ENCODE measurements at places on chromosomes 3 and 15.

DNA sequence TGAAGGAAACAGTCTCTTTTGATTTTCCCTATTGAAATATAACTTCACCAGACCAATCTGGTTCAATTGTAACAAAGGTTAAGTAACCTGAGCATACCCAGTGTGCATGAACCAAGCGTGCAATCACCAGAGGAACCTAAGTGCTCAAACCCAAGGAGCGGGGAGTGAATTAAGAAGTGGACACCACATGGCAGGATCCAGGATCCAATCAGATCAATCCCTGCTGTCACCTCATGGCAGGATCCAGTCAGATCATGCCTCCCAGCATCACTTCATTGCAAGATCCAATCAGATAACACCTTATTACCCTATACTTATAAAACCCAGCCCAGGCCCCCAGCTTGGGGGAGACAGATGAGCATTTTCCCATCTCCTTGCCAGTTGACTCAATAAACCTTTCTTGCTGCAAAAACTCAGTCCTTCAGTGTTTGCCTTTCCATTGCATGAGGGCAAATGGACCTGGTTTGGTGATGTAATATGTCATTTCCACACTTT, 38.9 kb upstream of the RNU6-1 start:
- no peak for DNase-seq

GRCh38 chr15:48888191-48888590, 10.3 kb downstream of the EID1 start:
- DNase-seq = no peak

DNA sequence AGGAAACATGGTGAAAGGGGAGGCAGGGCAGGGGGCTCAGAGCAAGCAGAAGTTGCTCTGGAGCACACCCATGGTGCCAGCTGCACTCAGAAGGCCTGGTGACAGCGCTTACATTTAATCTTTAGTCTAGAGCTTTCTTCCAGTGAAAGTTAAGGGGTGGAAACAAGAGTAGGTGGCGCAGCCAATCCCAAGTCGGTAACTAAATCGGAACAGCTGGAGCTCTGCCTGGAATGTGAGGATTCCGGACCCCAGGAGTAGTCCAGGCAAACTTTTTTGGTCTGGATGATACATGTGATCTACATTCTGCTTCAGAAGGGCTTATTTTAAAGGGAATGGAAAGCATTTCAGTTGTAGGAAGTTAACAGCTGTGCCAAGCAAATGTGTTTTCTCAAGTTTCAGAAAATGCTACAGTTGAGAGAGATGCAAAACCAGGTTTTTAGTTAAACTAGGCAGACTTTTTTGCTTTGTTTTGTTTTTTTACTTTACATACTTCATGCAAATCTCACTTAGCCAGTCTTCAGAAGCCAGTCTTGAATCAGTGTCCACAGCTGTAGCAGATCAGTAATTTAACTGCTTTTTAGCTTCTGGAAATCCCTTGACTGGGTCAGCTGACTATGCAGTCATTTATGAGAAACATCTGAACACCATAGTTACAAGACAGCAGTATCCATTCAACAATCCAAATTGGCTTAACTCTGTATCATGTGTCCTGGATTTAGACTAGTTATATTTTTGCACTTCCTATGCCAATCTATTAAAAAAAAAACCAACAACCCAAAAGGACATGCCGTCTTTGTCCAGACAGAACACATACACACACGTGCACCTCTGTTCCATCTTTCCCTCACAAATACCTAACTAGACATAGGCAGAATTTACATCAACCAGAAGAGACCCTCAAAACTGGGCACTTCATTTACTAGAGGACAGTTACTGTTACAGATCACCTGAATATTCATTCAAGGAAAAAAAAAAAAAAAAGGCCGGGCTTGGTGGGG, 33.2 kb downstream of the ZNF106 start:
- DNase-seq = no peak

GRCh38 chr3:117268318-117268717, 558.7 kb downstream of the TUSC7 start:
- DNase-seq = no peak

GRCh38 chr3:159165961-159166360, 364.1 kb downstream of the MFSD1 start:
- DNase-seq = no peak

- no peak for DNase-seq
Measured at GRCh38 chr3:8607234-8608040, 37.2 kb downstream of the SSUH2 start.

- DNase-seq = no peak
Measured at GRCh38 chr3:197281849-197282248, 16.6 kb downstream of the DLG1 start.

GRCh38 chr3:129197321-129197720, 13.6 kb upstream of the CNBP start:
- no peak for DNase-seq

- no peak for DNase-seq
Measured at GRCh38 chr3:123026565-123027291, 835 bp downstream of the SEMA5B start.

GRCh38 chr15:46117071-46117470, 482.2 kb downstream of the SQOR start:
- DNase-seq = no peak

DNA sequence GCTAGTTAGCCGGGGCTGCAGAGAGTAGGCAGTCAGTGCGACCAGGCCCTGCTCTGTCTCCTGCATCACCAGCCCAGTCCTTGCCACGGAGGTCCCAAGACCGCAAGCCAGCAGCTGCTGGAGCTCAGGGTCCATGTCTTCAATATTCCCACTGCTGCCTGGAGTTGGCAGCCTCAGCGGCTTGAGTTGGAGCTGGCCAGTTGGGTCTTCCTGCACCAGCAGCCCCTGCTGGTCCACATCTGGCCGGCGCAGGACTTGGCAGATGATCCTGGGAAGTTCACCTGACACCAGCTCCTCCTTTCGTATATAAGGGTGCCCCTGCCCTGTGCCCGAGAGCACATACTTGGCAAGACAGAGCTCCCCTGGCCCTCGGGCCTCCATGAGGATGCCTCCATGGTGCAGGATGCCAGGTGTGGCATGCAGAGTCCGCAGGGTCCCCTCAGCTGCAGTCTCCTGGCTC, 5.7 kb downstream of the XIRP1 start:
- no peak for DNase-seq

DNA sequence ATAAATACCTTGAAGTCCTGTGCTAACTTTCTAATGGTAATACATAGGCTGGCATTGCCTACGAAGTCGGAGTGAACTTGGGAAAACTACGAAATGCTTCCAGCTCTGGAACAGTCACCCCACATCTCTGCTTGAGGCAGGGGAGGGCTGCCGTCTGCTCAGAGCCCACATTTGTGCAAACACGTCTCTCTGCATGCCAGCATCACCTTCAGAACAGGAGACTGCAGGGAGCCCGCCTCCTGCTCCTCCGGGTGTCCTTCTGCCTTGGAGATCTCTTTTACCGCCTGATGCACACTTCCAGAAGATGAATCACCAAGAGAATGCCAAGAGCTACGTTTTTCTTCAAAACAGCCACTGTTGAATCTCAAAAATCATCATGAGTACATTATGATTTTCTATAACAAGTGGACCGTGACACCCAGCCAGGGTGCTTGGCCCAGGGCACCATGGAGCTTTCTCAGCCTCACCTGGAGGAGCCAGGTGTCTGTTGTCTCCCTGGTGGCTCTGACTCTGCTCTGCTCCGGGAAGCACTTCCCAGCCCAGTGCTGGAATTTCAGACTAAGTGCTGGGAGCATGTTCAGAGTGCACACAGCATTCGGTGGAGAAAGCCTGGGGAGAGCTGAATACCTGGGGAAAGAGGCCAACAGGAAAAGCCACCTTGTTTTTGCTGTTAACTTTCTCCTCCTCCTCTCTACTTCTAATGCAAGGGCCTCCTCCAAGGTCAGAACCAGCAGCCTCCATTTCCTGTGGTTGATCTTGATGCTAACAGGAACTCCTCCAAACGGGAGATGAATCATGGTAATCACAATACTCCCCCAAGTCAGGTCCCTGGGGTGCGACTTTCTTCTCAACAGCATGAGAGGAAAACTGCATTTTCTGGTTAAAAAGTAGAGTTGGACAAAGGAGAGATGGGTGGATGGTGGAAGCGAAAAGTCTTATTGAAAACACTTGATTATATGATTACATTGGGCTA, 467.7 kb downstream of the GABRG3 start:
- no peak for DNase-seq

DNA sequence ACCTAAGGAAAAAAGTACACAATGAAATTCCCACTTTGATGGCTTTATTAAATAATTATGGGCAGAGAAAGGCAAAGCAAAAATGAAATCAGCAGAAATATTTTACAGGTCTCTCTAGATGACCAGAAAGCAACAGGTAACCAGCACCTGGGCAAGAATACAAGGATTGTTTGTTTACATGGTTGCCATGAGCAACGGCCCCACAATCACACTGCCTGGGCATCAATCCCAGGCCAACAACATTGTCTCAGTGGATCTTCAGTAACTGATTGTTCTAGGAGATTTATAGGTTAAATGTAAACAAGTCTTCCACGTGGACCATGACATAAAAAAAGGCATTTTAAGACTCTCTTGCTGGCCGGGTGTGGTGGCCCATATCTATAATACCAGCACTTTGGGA, 82.6 kb downstream of the PDZRN3 start:
- DNase-seq = no peak
